Stimulated activated CD4-positive, alpha-beta T cell treated with anti-CD3 and anti-CD28 coated beads, Interleukin-12 subunit alpha, Interleukin-12 subunit beta, amount 100 ng/mL, for 24 hours (primary cell): ENCODE measurements at places on chromosomes 7 and 10.
A peak's percentile ranks its signal among the peaks of the same experiment; 100 is the strongest.

- no peak for DNase-seq
Observed at GRCh38 chr10:8033812-8034465, 20.5 kb upstream of the GATA3 start.

DNA sequence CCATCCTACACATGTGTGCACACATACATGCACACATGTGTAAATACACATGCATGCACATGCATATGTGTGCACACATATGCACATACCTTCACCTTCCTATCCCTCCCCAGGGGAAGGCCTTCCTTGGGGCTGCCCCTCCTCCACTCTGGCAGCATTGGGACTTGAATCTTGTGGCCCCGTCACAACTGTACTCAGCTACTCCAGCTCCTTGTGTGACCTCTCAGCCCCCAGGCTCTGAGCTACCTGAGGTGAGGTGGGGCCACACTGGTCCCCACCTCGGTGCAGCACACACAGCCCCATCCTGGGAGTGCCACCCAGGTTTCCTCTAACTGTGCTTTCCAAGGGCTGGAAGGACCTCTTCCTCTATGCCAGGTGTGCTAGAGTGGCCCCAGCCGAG lies 116.0 kb downstream of the LHPP start:
- no peak for DNase-seq

- DNase-seq = no peak
Observed at GRCh38 chr7:28435732-28436378, 23.5 kb downstream of the CREB5 start.

DNA sequence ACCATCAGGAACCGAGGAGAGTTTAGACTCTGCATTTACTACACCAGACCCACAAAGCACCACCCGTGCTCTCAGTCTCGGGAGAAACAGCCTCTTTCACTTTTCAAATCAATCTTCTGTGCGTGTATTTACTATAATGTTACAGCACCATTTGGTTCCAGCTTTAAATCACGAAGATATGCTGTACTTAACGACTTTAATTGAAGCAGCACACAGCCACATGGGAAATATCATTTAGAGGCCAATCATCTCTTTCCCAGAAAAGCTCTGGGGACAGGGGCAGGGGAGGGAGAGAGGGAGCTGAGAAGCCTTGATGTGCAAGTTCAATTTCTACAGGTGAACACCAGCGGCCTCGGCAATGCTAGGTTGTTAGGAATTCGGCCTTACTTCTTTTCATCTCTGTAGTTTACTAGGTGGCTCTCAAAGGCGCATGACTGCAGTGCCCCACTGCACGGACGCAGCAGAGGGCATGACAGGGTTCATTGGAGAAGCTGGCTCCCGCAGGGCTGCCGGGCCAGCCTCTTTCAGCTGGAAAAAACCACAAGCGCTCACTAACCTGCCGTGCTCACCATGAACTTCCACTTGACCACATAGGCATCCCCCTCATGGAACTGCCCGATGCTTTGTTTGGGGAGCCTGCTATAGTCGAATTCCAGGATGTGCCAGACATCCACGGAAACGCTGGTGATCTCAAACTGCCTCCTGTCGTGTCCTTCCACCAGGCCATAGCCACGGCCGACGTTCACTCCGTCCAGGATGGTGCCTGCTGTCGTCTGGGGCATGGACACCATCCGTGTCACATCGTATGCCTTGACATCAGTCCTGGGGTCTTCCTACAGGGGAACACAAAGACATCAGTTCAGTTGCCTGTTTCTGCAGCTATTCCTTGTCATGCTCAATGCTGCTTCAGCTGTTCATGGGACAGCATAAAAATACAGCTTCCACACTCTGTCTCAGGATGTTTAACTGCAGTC lies 154.5 kb downstream of the SVIL start:
- no peak for DNase-seq

GRCh38 chr10:68600041-68600778 lies 40.1 kb downstream of the TET1 start:
- peak; percentile 24 for DNase-seq

DNA sequence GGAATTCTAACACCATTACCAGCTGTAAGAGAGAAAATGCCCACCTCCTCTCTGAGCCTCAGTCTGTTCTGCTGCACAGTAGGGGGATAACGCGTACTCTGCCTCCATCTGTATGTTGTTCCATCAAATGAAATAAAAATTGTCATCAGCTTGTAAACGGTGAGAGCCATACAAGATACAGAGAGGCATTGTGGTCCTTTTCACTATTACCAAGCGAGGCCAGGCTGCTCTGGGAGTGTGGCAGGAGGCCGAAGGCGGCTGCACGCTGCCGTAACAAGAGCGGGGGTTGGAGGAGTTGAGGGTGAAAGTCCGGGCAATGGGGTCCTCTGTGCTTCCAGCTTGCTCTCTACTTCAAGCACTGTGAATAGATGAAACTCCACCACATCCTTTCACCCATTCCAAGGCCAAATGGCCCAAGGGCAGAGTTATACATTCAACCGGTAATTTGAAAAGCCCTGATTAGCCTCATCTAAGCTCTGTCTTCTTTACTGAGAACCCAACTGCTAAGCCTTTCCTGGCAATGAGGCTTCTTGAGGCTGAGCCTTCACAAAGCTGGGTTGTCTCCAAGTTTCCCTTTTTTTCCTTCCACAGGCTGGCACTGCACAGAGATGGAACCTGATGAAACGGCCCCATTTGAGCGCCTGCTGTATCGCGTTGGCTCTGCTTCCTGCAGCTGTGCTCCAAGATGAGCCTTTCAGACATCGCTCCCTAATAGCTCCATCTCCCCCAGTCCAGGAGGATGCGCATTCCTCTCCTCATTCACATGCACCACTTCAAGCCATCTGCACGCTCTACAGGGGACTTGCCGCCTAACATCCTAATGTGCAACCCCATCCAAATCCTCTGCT lies 47.2 kb downstream of the PYROXD2 start:
- DNase-seq = no peak

GRCh38 chr7:98418636-98419315 lies 17.9 kb upstream of the BAIAP2L1 start:
- peak; percentile 15 for DNase-seq

GRCh38 chr10:21355591-21356011 lies 169.9 kb downstream of the SKIDA1 start:
- DNase-seq = no peak

- DNase-seq = no peak
Observed at GRCh38 chr7:107145067-107145838, 23.6 kb upstream of the HBP1 start.

DNA sequence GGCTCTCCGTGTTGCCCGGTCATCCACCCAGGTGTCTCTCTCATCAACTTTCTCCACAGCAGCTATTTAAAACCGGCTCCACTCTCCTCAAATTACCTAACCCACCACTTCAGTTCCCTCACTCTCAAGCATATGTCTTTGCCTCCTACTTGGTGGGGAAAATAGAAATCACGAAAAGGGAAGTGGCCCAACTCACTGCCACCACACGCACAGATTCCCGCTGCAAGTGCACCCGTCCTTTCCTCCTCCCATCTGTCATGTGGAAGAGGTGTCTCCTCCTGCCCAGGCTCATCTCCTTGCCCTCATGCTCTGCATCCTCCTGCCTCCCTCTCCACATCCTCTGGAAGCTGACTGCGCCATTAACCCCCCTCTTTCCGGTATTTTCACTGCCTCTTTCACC lies 80.8 kb upstream of the MKX start:
- DNase-seq = no peak

GRCh38 chr7:117682681-117683385 lies 190.4 kb downstream of the CTTNBP2 start:
- DNase-seq = no peak

DNA sequence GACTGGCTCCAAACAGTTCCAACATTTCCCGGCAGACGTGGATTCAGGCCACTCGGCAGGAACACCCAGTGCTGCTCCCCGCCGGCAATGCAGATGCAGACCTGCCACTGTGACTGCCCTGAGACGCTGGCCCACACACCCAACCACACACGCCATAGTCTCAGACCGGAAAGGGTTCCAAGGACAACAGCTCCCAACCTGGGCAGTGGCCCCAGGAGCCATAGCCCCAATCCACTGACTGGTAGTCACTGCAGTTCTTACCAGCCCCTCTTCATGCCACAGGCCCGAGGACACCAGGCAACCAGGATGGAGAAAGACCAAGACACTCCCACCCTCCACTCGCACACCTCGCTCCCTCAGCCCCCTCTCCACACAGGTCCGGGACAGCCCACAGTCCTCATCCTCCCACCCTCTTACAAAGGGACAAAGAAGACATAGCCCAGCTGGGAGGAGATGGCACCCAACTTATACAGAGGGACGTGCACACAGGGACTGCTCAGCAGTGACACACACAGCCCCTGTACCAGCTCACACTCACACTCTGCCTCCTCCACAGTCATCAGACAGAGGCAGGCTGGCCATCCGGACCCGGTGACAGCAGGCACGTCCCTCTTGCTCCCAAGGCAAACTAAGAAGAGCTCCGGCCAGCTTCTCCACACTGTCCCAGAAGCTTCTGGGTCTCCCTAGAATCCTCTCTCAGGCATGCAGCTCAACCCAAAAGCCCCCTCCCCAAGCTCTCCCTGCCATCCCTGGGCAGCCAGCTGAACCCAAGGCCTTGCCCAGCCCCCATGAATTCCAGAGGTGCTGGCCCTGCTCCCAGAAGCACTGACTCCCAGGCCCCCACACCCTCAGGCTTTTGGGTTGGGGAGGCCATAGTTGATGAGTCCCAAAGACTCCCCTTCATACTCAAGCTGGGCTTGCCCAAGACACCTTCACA lies 24.8 kb downstream of the KCNH2 start:
- DNase-seq = no peak

- DNase-seq = no peak
Observed at GRCh38 chr7:16423761-16424160, 2.4 kb upstream of the CRPPA start.

DNA sequence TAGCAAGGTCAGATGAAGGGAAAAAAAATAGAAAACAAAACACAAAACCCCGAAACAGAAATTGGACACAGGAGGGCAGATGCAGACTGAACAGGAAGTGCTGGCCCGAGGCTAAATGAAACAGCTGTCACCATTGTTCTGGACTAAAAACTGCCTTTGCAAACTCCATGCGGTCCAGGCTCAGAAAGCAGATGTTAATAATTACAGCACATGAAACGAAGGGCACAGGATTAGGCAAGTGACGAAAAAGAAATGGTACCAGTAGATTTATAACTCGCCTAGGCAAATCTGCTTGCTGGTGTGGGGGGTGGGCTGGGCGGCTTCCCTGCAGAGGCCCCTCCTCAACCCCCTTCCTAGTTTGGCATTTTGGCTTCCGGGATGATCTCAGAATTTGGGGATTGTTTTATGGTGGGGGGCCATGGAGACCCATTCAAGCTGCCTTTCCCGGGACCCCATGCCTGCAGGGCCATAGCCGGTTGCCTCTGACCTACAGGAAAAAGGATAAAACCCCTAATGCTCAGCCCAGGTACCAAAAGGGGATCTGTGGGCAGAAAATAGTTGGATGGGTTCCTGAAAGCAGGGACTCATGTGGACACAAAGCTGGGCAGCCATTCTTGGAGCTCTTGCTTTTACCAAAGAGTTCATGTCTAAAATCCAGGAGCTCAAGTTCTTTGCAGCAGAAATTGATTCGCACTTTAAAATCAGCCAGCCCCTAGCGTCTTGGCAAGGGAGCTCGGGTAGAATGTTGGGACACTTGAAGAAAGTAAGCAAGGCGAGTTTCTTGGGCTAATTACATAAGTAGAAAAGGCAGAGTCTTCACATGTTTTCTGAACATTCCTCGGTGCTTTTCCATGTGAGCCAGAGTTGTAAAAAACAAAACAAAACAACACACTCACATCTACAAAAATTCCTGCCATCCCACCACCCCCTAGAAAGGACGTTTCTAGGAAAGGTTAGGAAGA lies 39.0 kb upstream of the EMX2 start:
- DNase-seq = no peak

- no peak for DNase-seq
Observed at GRCh38 chr7:96664793-96665192, 44.9 kb downstream of the SEM1 start.

GRCh38 chr7:1558841-1559625 lies 3.0 kb upstream of the TMEM184A start:
- DNase-seq = no peak

DNA sequence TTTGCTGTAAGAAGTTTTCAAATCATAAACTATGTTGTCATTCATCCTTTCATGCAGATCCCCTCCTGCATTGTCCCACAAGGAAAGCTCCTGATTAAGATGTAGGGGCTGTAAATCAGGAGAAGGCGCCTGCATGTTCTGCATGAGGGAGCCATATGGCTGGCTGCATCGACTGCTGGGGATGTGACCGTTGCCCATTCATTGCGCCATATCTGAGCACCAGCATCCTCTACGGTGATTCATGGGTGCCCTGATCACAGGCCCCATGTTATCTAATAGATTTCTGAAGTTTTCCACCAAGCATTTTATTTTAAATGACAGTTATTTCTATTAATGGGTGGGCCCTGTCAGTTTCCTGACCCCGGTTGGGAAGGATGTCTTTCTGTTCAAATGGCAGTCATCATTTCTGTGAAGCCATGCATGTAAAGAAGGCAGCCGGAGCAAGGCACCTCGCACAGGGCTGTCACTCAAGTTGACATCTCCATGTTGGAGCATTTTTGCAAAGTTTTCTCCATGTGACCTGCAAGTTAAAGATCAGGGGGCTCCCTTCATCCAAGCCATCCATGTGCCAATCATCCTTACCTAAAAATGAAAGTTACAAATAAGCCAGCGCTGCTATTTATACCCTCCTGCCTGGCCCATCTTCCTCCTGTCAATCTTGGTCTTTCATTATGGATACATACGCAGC lies 128.8 kb downstream of the TEX36 start:
- DNase-seq = no peak

DNA sequence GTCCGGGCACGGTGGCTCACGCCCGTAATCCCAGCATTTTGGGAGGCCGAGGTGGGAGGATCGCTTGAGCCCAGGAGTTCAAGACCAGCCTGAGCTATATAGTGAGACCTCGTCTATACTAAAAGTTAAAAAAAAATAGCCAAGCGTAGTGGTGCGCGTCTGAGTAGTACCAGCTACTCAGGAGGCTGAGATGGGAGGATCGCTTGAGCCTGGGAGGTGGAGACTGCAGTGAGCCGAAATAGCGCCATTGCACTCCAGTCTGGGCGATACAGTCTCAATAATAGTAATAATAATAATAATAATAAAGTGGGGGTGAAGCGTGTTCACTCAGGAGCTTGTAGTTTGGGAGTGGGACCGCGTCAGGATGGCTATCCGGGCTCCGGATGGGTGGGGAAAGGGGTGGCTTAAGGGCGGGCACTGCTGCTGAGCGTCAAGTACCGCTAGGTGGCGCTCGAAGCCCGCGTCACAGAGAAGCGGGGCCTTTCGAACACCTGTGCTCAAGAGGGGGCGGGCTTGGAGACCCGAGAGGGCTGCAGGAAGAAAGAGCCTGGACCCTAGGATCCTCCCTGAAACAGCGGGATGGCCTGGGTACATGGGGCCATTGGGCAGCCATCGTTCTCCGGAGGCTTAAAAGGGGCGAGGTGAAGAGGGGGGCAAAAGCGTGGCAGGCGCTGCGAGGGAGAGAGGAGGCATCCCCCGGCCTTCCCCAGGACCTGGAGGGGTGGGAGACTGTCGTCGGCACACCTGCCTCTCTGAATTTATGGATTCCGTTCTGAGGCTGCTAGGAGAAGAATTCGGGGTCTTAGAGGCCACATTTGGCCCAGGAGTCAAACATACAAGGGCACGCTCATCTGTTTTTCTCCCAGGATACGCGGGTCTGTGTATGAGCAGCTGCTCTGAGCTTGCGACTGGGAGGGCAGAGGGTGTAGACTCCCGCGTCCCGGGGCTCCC lies 14.5 kb downstream of the LBX1 start:
- peak; percentile 74 for DNase-seq
